Heart left ventricle (tissue), 16 donors: ENCODE measurements at places on chromosomes 1 and 21. TPM values are rescaled to one million over a fixed set of nuclear protein-coding genes. Genes with fewer than 3 reads are reported as not detected.

VWA5B1 gene
- 0.11 TPM for polyA plus RNA-seq

GRCh38 chr1:150696162-150696561 is 792 bp downstream of the GOLPH3L start:
- DNase-seq = no peak
- H3K4me3 ChIP-seq = peak overlapping the region; percentile 85
- H3K36me3 ChIP-seq = no peaks in the 10 kb centered on the region
- no peaks in the 10 kb centered on the region for H3K27me3 ChIP-seq
- peak overlapping the region; percentile 69 for H3K27ac ChIP-seq

GRCh38 chr1:59220356-59220755 is 76.5 kb upstream of the FGGY start:
- no peaks in the 10 kb centered on the region for H3K27me3 ChIP-seq
- H3K36me3 ChIP-seq = no peaks in the 10 kb centered on the region
- no peak overlapping the region for H3K4me3 ChIP-seq
- no peak overlapping the region for H3K27ac ChIP-seq

DNA sequence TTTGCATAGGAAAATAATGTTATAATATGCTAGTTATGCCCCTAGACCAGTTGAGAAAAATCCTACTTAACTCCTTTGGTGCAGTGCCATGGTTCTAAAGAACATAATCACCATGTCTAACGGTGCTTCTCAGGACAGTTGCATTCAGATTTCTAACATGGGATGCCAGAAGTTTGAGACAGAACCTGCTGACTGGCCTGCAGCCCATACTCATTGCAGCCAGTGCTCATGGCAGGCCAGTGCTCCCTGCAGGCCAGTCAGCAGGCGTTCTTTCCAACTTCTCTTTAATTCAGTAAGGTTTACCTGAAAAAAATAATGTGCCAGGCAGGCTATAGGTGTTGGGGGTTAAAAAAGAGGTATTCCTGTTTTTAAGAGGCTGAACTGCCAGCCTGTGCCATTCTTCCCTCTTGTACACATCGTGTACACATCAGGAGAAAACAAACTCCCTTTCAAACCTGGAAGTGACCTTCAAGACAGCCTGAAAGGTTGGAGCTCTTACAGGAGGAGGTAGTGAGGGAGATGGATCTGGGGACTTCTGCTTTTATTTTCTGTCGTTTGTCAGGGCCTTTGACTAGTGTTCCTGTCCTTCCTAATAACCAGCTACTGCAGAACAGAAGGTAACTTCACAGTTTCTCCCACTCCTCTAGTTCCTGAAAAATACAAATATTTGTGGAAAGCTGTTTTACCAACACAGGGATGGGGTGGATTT is 146.0 kb upstream of the MAGI3 start:
- H3K4me3 ChIP-seq = no peak overlapping the region
- DNase-seq = no peak
- no peaks in the 10 kb centered on the region for H3K27me3 ChIP-seq
- H3K36me3 ChIP-seq = no peaks in the 10 kb centered on the region
- no peaks in the 10 kb centered on the region for H3K4me1 ChIP-seq

DNA sequence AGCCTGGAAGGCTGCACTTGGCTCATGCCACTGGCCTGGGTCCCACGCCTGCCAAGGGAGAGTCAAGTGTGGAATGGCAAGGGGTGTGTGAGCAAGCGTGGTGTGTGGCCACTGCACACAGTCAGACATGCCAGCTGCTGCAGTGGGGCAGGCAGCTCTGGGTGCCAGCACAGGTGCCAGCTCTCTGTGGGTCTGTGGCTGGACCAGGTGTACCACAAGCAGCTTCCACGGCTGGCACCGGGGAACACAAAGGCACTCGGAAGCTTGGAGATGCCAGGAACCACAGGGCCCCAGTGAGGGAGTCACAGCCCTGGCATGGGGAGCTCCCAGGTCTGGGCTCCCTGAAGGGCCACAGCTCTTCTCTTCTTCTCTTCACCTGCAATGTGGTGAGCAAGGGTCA is 34.8 kb downstream of the ACTL8 start:
- H3K4me3 ChIP-seq = no peak overlapping the region
- no peak for DNase-seq
- no peaks in the 10 kb centered on the region for H3K36me3 ChIP-seq
- no peak overlapping the region for H3K27ac ChIP-seq
- no peaks in the 10 kb centered on the region for H3K27me3 ChIP-seq

- H3K27me3 ChIP-seq = peaks cover 20% of the 10 kb centered on the region
- DNase-seq = no peak
- no peak overlapping the region for H3K27ac ChIP-seq
- H3K4me1 ChIP-seq = no peaks in the 10 kb centered on the region
- peak overlapping the region; percentile 57 for H3K4me3 ChIP-seq
Measured at GRCh38 chr1:234325878-234326496, 47.3 kb upstream of the COA6 start.

GRCh38 chr1:36396359-36396758 is 1.3 kb downstream of the LSM10 start:
- H3K4me1 ChIP-seq = peaks cover 16% of the 10 kb centered on the region
- DNase-seq = no peak
- H3K27ac ChIP-seq = no peak overlapping the region
- H3K27me3 ChIP-seq = no peaks in the 10 kb centered on the region
- H3K36me3 ChIP-seq = peaks cover 5% of the 10 kb centered on the region

GRCh38 chr1:33326785-33327184 is 5.9 kb upstream of the A3GALT2 start:
- no peak for DNase-seq
- no peak overlapping the region for H3K27ac ChIP-seq
- H3K4me3 ChIP-seq = no peak overlapping the region
- H3K4me1 ChIP-seq = peaks cover 58% of the 10 kb centered on the region
- H3K27me3 ChIP-seq = no peaks in the 10 kb centered on the region
- peaks cover 100% of the 10 kb centered on the region for H3K36me3 ChIP-seq

GRCh38 chr1:171433451-171433850 is 51.9 kb upstream of the PRRC2C start:
- no peaks in the 10 kb centered on the region for H3K4me1 ChIP-seq
- H3K36me3 ChIP-seq = no peaks in the 10 kb centered on the region
- no peaks in the 10 kb centered on the region for H3K27me3 ChIP-seq
- no peak overlapping the region for H3K4me3 ChIP-seq
